ENCODE measurements at places on chromosomes 4 and X. TPM values are rescaled to one million over a fixed set of nuclear protein-coding genes. Genes with fewer than 3 reads are reported as not detected.

DNA sequence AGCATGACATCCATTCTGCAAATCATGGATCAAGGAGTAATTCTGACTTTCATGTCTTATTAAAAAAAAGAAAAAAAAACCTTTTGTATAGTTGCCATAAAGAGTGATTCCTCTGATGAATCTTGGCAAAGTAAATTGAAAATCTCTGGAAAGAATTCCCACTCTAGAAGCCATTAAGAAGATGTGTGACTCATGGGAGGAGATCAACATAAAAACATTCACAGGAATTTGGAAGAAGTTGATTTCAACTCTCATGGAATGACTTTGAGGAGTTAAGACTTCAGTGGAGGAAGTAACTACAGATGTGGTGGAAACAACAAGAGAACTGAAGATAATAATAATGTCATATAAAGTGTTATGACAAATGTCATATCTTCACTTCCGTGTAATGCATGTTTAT, 204.2 kb downstream of the PABPC4L start:
- no peak overlapping the region for H3K4me3 ChIP-seq
- no peaks in the 10 kb centered on the region for H3K4me1 ChIP-seq
- H3K27me3 ChIP-seq, result no peaks in the 10 kb centered on the region
- no peak overlapping the region for H3K27ac ChIP-seq

DNA sequence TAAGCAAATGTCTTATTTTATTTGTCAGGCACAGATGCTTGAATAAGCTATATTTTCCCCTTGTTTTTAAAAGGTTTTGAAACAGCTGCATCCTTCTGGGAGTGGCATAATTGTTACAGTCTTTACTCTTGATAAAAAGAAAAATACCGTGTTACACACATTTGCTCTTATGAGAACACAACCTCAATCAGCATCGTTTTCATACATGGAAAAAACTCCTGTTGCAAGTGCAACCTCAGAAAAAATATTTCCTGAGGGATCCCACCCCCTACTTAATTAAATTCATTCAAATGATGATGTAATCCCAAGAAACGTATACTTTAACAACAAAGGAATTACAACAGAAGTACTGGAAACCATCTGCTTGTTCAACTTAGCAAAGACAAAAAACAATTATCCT, 58.6 kb downstream of the SMAD1 start:
- no peaks in the 10 kb centered on the region for H3K36me3 ChIP-seq
- DNase-seq, result no peak
- no peak overlapping the region for H3K4me3 ChIP-seq
- H3K4me1 ChIP-seq, result no peaks in the 10 kb centered on the region

DNA sequence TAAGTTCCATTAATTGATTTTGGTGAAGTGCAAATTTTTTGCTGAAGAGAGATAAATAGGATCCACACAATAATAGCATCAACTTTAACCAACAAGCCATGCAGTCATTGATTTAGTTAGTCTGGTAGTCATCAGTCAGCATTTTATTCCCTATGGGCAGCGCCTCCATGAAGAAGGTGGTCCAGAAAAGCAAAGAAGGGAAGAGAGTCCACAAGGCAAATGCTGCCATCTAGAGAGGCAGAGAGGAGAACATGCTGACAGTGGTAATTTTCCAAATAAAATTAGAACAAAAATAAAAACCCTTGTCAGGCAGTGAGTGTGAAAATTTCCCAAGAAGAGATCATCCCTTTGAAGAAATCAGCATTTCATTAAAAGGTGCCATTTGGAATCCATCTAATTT, 366.7 kb upstream of the FAM241A start:
- no peaks in the 10 kb centered on the region for H3K4me1 ChIP-seq
- no peak overlapping the region for H3K27ac ChIP-seq
- DNase-seq, result no peak

DNA sequence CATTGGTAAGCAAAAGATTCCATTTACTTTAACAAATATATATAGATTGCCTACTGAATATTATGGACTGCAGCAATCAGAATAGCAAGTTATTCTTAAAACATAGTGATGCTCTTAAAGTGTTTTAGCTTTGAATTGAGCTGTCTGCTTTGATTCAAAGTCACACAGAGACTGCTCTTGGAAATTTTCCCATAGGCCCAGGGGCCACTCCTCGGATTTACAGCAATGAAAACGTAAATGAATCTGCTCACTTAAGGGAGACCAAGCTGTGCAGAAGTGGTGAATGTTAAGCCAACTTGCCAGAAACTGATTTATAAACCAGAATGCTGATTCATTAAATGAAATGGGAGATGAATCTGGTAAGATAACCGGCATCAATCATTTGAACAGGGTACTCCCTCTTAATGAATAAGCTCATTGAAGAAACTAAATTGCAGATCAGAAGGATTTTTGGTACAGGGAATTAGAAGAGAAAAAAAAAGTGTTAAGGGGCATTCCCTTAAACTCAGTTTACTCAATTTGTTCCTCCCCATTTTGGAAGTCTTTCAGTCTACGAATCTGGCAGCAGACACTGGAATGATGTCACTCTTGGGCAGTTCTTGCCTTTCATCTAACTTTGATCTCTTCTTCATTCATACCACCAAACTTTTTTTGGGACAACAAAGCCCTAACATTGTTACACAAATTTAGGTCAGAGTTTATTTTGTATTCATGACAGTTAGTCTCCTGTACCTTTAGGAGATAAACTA, 363.3 kb upstream of the MAGEB2 start:
- H3K27ac ChIP-seq, result no peak overlapping the region
- no peak overlapping the region for H3K4me3 ChIP-seq
- no peak for DNase-seq

DNA sequence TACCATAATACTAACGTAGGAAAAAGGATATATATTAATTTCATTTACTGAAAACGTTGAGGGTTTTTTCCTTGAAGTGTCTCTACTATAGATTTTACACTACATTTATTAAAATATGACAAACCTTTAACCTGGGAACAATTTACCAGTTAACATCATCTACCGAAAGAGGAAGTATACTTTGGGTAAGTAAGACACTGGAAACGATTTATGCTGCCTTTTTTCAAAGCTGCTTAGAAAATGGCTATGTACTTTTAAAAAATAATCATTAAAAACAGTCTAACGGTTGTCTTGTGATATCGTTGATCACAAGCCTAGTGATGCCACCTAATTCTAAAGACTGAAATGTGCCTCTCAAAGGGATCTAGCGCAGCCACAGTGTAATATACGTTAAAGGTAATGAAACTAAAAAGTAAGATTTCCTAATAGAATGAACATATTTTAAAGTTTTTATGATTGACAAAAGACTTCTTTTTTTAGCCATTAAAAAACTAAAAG, 50.4 kb downstream of the STX18 start:
- H3K4me3 ChIP-seq, result no peak overlapping the region
- H3K27ac ChIP-seq, result no peak overlapping the region
- H3K4me1 ChIP-seq, result peaks cover 9% of the 10 kb centered on the region

GRCh38 chr4:114688059-114688458, 89.5 kb downstream of the UGT8 start:
- H3K27ac ChIP-seq, result no peak overlapping the region
- H3K27me3 ChIP-seq, result peaks cover 1% of the 10 kb centered on the region
- no peaks in the 10 kb centered on the region for H3K4me1 ChIP-seq
- H3K4me3 ChIP-seq, result no peak overlapping the region
- no peak for DNase-seq
- H3K36me3 ChIP-seq, result no peaks in the 10 kb centered on the region

GRCh38 chr4:124943145-124943889, 230.8 kb upstream of the ANKRD50 start:
- no peak for DNase-seq
- H3K4me3 ChIP-seq, result no peak overlapping the region
- H3K4me1 ChIP-seq, result no peaks in the 10 kb centered on the region
- no peak overlapping the region for H3K27ac ChIP-seq
- no peaks in the 10 kb centered on the region for H3K36me3 ChIP-seq

GRCh38 chr4:90876296-90876695, 749.1 kb downstream of the CCSER1 start:
- H3K27me3 ChIP-seq, result no peaks in the 10 kb centered on the region
- no peaks in the 10 kb centered on the region for H3K4me1 ChIP-seq
- no peak for DNase-seq
- H3K4me3 ChIP-seq, result no peak overlapping the region

- H3K4me3 ChIP-seq, result no peak overlapping the region
- no peak for DNase-seq
- H3K27ac ChIP-seq, result no peak overlapping the region
- no peaks in the 10 kb centered on the region for H3K36me3 ChIP-seq
- H3K27me3 ChIP-seq, result no peaks in the 10 kb centered on the region
- no peaks in the 10 kb centered on the region for H3K4me1 ChIP-seq
Measured at GRCh38 chrX:72367516-72367915, 61.8 kb upstream of the CITED1 start.

DNA sequence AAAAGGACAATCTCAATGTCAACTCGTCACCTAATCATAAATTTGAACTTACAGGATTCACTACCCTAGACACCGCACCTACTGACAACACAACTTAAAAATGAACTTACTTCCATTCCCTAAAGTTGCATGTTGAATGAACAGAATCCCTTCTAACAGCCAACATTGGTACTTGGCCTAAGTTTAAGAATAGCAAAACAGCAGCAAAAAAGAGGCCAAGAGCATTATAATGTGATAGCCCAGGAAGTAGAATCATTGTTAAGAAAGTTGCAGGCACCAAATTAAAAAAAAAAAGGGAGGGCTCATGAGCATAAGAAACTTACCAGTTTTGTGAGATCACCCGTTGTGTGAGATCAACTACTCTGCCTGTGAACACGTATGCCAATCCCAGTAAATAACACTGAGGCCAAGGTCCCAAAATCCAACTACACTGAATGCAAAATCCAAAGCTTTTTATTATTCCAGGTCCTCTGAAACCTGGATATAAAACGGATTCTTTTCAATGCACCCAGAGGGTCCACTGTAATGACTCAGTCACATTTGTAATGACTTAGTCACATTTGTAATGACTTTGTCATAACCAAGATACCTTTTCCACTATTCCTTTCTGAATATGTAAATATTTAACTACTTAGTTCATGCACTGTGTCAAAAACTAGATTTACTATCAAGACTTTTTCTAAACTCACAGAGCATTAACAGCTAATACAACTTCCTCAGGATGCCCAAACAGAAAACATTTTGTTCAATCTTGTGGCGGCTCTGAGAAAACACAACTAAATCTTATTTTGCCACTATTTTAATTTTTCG, 6.8 kb downstream of the HNRNPDL start:
- no peaks in the 10 kb centered on the region for H3K27me3 ChIP-seq
- peaks cover 27% of the 10 kb centered on the region for H3K4me1 ChIP-seq
- DNase-seq, result no peak
- no peak overlapping the region for H3K27ac ChIP-seq
- peaks cover 60% of the 10 kb centered on the region for H3K36me3 ChIP-seq

GRCh38 chr4:140695483-140695882, 60.7 kb downstream of the TBC1D9 start:
- no peaks in the 10 kb centered on the region for H3K27me3 ChIP-seq
- H3K36me3 ChIP-seq, result no peaks in the 10 kb centered on the region
- H3K4me3 ChIP-seq, result no peak overlapping the region
- no peak for DNase-seq
- H3K4me1 ChIP-seq, result no peaks in the 10 kb centered on the region
- no peak overlapping the region for H3K27ac ChIP-seq

- no peak overlapping the region for H3K4me3 ChIP-seq
- H3K36me3 ChIP-seq, result no peaks in the 10 kb centered on the region
- DNase-seq, result no peak
- no peaks in the 10 kb centered on the region for H3K27me3 ChIP-seq
- no peaks in the 10 kb centered on the region for H3K4me1 ChIP-seq
Measured at GRCh38 chrX:123199338-123199737, 15.3 kb downstream of the GRIA3 start.

- no peaks in the 10 kb centered on the region for H3K27me3 ChIP-seq
- H3K36me3 ChIP-seq, result no peaks in the 10 kb centered on the region
- no peak for DNase-seq
Measured at GRCh38 chr4:188911199-188911598, 772.0 kb downstream of the TRIML1 start.

IL21 gene
- 0.20 TPM for total RNA-seq

TLR6 gene
- 2.2 TPM for total RNA-seq

C4orf50 gene
- total RNA-seq, result 3.5 TPM

FGFRL1 gene
- total RNA-seq, result 14.3 TPM

SMIM43 gene
- total RNA-seq, result not detected

ARHGAP6 gene
- 1.8 TPM for total RNA-seq

EIF4E gene
- total RNA-seq, result 57.4 TPM

MAGED4B gene
- total RNA-seq, result 2.7 TPM

BEX5 gene
- 7.0 TPM for total RNA-seq

Measured in CD4-positive, CD25-positive, alpha-beta regulatory T cell (primary cell).